ENCODE measurements at places on chromosomes 3 and 15.

DNA sequence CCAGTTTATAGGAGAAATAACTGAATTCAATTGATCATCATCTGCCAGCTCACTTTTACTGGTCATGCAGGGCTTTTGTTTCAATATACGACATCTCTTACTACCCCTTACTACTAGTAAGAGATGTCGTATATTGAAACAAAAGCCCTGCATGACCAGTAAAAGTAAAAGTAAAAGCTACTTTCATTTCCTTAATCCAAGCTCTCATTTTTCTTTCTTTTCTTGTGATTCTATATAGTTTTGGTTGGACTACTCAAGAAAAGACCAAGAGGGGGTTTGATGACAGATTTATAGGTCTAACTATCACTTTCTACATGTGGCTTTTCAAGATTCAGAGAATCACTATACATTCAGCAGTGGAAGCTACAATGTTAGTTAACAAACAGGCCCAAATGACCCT is 1237.3 kb downstream of the ROBO2 start:
- DNase-seq = no peak

GRCh38 chr3:196624907-196625306 is 14.6 kb upstream of the NRROS start:
- DNase-seq = no peak

DNA sequence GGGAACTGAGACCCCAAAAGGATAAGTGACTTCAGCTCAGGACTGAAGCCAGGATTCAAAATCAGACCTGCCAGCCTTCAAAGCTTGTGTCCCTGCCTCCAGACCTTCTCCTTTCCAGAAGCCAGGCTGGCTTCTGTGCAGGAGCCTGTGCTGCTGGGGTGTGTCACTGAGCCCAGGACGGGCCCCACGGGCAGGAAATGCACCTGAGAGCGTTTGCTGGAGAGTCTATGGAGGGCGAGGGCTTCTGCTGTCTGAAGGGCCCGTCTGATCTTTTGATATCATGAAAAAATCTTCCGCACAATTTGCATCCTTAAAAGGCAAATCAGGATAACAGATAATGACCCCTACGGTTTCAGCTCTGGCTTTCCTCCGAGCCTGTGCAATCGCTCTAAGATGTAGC is 125.4 kb downstream of the FAM43A start:
- DNase-seq = no peak

GRCh38 chr3:43223670-43224364 is 62.5 kb upstream of the SNRK start:
- no peak for DNase-seq

DNA sequence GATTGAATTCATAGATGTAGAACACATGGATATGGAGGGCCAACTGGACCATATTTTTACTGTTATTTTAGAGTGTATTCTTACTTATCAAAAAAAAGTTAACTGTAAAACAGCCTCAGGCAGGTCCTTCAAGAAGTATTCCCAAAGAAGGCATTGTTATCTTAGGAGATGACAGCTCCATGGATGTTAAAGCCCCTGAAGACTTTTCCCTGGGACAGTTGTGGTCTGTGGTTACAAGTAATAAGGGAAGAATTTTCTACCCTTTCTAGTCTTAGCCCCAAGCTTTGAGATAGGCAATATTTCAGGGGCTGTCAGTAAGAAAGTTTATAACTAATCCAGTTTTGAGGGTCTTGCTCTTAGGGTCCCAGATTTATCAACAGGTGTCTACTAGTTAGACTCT is 62.5 kb downstream of the LRRC49 start:
- no peak for DNase-seq

- no peak for DNase-seq
These were observed 192.2 kb downstream of the FOXP1 start for GRCh38 chr3:71391361-71391760.

- no peak for DNase-seq
These were observed 40.4 kb upstream of the IQSEC1 start for GRCh38 chr3:13113346-13114330.

GRCh38 chr3:98754483-98754882 is 8.7 kb upstream of the ST3GAL6 start:
- DNase-seq = no peak

- no peak for DNase-seq
These were observed 90.9 kb upstream of the ZNF280D start for GRCh38 chr15:56824175-56824574.

- no peak for DNase-seq
These were observed 84.5 kb downstream of the AQP9 start for GRCh38 chr15:58222679-58223078.

- no peak for DNase-seq
These were observed 37.0 kb downstream of the NPTN start for GRCh38 chr15:73596174-73596573.

- no peak for DNase-seq
These were observed 296.7 kb downstream of the PTPRG start for GRCh38 chr3:61858054-61858453.

DNA sequence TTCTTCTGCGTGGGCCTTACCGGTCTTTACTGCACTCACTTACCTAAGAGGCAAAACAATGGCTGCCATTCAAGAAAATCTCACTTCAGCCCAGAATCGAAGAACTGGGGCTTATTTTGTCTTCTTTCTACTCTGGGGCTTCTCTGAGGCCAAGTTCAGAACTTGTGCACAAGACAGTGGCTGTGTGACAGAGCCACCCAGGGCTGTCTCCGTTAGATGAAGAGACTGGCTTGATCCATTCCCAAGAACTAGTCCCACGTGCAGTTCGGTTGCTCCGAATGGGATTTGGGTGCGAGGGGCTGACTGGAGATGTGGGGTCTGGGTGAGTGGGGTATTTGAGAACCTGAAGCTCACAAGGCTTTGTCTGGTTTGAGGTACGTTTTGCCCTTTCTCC is 795 bp upstream of the TCF12 start:
- no peak for DNase-seq

DNA sequence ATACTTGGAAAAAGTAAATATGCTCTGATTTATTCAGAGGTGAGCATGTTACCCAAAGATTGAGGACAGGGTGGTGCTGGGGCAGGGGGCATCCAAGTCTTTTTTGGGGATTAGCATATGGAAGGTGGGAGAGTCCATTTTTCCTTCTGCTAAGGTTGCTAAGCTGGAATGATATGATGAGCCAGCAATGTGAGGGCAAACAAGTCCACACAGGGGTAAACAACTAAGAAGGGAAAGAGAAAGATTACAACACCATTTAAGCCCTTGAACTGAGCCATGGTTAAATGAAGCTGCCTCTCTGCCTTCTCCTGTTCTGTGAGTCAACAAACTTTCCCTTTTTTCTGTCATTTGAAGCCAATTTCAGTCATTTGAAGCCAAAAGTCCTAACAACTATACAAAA is 89.0 kb downstream of the RPL22L1 start:
- DNase-seq = no peak

DNA sequence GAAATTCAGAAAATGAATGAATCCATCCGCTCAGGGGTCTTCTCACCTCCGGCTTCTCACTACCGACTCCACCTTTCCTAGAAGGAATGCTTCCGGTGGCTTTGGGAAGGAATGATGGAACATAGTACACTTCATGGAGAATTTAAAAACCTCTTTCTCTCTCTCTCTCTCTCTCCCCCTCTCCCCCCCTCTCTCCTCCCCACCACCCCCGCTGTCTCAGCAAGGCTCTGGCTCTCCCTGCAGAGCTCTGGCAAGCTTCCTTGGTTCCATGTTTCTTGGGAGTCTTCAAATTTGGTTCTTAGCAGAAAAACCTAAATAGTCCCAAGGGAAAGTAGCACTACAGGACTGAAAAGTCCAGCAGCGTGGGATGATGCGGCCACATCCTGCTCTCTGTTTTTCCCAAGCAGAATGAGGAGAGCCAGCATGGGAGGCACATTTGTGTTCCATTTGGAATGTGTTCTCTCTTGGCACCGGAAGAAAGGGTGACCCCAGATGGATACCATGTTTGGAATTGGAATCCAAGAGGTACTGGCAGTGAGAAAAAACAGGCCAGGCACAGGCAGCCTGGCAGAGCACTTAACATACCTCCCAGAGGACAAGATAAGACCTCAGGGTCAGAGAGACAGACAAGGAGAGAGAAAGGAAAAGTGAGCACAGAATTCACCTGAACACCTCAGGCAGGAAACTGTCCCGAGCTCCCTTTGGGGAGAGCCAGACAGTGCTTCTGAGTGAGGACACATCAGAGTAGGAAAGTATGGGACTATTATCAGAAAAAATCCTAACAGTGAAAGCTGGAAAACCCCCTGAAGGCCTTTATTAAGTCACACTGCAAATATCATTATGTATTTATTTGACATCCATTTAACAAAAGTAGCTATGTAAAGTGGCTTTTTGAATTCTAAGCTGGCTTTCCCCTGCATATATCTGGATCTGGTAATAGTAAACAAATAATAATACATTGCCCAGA is at the start of gene POPDC2:
TSS of gene POPDC2 (minus strand) at position 116 of the 967 bp plus-strand sequence. CDS start 166 bp downstream, outside the sequence.
- no peak for DNase-seq

DNA sequence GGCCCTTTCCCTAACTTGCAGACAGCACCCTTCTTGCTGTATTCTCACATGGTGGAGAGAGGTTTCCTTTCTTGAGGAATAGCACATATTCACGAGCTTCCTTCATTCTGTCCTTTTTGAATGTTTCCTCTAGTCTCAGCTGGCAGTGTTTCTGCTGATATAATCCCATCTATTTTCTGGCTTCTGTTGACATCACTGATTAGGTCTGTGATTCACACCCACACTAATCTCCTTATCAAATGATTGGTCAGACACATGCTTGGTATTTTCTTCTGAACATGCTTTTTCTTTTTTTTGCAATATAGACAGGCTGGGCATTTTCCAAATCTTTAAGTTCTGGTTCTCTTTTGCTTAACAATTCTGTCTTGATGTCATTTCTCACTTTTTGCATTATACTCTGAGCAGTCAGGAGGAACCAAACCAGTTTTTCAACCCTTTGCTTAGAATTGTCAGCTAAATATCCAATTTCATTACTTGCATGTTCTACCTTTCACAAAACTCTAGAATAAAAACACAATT is 65.4 kb downstream of the OXSM start:
- DNase-seq = no peak

GRCh38 chr15:56978898-56979662 is 60.6 kb downstream of the TCF12 start:
- DNase-seq = no peak

DNA sequence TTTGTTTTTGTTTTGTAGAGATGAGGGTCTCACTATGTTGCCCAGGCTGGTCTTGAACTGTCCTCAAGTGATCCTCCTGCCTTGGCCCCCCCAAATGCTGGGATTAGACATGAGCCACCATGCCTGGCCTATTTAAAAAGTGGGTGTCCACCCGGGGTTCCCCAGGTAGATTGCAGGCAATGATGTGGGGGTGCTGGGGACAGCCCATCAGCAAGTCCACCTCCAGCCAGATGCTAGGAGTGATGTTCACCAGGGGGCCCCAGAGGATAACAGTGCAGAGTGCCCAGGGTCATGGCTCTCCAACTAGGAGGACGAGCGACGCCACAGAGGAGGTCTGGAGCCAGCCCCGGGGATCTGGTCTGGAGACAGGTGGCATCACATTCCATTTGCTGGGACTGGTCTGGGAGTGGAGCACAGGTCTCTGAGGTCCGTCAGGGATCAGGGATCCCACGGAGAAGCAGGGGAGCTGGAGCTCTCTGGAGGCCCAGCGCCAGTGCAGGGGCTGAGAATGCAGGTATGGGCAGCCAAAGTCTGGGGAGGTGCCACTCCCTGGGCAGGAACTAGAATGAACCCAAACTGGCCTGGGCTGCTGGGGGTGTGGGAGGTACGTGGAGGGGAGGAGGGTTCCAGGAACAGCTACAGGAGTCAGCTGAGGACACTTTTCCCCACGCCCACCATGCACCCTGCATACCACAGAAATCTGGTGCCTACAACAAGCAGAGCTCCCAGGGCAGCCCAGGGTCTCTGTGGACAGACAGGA is 51.2 kb upstream of the PCSK6 start:
- no peak for DNase-seq

Data from activated T-cell treated with anti-CD3 and anti-CD28 coated beads for 24 hours (primary cell).